WTC11 (cell line): ENCODE measurements at places on chromosomes 4 and X. TPM values are rescaled to one million over a fixed set of nuclear protein-coding genes. Genes with fewer than 3 reads are reported as not detected.

POLR2B gene
- 97.0 to 117 TPM (median 98.1 TPM) in 3 replicates for total RNA-seq

PRDM5 gene
- 31.3 to 47.0 TPM (median 32.5 TPM) in 3 replicates for total RNA-seq

EDA2R gene
- 9.1 to 11.9 TPM (median 9.3 TPM) in 3 replicates for total RNA-seq

MAP7D2 gene
- 0.57 to 0.80 TPM (median 0.73 TPM) in 3 replicates for total RNA-seq

TCEAL6 gene
- 0.62 to 1.1 TPM (median 0.81 TPM) in 3 replicates for total RNA-seq

PRRG3 gene
- total RNA-seq, result 5.1 to 9.8 TPM (median 7.1 TPM) in 3 replicates

DRD5 gene
- 0.07 TPM in 2 of 3 replicates, not detected in the other for total RNA-seq

DNA sequence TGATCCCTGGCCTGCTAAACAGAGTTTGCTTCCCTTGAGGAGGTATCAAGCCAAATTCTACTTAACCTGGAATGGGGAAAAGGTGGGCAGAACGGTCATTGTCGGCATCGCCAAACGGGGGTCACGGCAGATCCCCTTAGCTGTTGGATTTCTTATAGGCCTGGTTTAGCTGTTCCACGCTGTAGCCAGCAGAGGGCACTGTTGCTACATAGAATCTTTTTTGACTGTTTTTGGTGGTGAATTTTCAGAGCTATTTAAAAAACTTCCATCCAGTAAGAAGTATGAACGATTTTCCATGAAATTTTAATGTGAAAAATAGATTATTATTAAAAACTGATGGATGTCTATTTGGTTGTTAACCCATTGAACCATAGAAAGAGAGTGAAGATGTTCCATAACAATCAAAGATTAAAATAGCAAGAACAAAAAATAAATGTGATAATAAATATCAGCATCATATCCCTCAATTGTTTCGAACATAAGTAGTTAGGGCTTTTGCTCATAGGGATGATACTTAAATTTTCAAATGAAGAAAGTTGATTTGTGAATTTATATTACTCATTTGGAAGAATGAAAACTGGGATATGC lies 56.6 kb downstream of the LINC00632 start:
- peaks cover 27% of the 10 kb centered on the region for H3K27me3 ChIP-seq
- peaks cover 3% of the 10 kb centered on the region for H3K36me3 ChIP-seq
- H3K4me3 ChIP-seq, result peak overlapping the region; percentile 70
- peak; percentile 40 for DNase-seq
- H3K4me1 ChIP-seq, result peaks cover 16% of the 10 kb centered on the region

GRCh38 chr4:78764498-78764961 lies 11.6 kb upstream of the BMP2K start:
- no peak overlapping the region for H3K4me3 ChIP-seq
- H3K36me3 ChIP-seq, result no peaks in the 10 kb centered on the region
- DNase-seq, result no peak
- H3K27ac ChIP-seq, result no peak overlapping the region

DNA sequence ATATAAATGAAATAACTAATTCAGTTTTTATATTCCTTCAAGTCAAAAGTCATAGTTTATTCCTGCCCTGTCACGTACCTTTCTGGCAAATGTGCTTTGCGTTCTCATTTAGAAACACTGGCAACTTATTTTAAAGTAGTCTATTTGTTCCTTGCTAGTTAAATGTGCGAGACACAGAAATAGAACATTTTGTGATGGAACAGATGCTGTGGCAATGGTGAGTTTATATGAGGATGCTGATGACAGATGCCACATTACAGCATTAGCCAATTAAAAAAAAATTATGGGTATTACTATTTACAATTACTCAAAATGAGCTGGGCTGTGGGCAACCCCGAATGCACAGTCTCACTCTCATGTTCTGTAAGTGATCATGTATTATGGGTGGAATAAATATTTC lies 26.1 kb upstream of the EPHA5 start:
- DNase-seq, result no peak
- H3K4me3 ChIP-seq, result no peak overlapping the region
- H3K4me1 ChIP-seq, result peaks cover 5% of the 10 kb centered on the region; the same call in 1 of the 2 replicates
- H3K27me3 ChIP-seq, result no peaks in the 10 kb centered on the region
- H3K36me3 ChIP-seq, result no peaks in the 10 kb centered on the region

DNA sequence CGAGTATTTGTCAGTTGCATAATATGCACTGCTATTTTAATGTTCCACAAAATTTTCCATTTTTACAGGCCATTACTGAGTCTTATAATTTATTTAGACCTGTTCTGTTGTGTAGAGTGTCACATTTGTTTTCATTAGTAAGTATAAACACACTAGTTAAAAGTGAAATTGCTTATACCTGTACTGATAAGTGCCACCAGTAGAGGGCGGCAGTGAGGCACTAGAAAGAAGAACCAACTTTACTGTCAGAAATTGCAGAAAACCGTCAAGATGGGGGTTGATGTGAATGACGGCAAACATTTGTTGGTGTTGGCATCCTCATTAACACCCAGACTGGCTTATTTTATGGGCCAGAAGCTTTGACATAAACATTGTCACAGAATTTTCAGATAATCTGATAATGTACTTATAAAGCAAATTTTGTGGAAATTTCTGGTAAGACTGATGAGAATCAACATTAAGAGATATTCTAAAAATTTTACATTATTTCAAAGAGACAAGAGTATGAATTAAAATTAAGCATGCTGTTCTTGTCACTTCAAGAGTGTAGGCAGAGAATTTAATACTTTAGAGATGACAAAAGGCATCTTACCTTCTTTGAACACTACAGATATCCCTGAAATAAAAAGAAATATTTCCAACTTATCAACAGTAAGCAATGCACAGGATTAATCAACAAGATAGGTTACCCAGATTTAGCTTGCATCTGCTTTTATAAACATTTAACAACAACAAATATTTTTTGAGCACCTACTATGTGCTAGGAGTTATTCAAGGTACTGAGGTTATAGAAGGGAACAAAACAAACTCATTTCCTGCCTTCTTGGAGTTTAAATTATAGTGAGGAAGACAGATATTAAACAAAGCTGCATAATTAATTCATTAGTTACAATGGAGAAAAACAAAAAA lies 24.9 kb downstream of the ALPK1 start:
- H3K27ac ChIP-seq, result no peak overlapping the region
- H3K4me3 ChIP-seq, result no peak overlapping the region
- DNase-seq, result peak; percentile 72
- H3K36me3 ChIP-seq, result no peaks in the 10 kb centered on the region
- no peaks in the 10 kb centered on the region for H3K4me1 ChIP-seq

DNA sequence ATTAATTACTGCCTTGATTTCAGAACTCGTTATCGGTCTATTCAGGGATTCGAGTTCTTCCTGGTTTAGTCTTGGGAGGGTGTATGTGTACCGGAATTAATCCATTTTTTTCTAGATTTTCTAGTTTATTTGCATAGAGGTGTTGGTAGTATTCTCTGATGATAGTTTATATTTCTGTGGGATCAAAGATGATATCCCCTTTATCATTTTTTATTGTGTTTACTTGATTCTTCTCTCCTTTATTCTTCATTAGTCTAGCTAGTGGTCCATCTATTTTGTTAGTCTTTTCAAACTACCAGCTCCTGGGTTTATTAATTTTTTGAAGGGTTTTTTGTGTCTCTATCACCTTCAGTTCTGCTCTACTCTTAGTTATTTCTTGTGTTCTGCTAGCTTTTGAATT lies 32.1 kb downstream of the CDX4 start:
- no peak for DNase-seq
- H3K27me3 ChIP-seq, result no peaks in the 10 kb centered on the region; the same call in none of the 2 replicates
- H3K27ac ChIP-seq, result no peak overlapping the region
- no peak overlapping the region for H3K4me3 ChIP-seq
- H3K4me1 ChIP-seq, result 0 out of 2 replicates have a peak, but pooled peaks cover 4% of the 10 kb centered on the region

DNA sequence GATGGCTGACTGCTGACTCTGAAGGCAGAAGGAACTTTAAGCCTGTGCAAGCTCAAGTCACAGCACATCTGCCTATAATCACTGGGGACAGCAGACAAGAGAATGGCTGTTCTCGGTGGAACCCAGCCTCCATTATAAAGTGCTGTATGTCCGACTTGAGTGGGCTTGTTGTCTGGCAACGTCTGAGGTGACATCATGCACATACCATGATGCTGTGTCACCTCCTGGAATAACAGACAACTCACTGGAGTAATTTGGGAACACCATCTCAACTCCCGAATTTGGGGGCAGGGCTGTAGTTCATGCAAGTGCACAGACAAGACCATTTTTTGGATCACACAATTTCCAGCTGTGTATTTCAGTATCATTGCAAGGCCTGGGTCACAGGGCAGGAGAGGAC lies 59.8 kb upstream of the GPM6B start:
- no peak overlapping the region for H3K4me3 ChIP-seq
- H3K27me3 ChIP-seq, result no peaks in the 10 kb centered on the region
- no peaks in the 10 kb centered on the region for H3K36me3 ChIP-seq
- no peak overlapping the region for H3K27ac ChIP-seq
- peaks cover 50% of the 10 kb centered on the region for H3K4me1 ChIP-seq

DNA sequence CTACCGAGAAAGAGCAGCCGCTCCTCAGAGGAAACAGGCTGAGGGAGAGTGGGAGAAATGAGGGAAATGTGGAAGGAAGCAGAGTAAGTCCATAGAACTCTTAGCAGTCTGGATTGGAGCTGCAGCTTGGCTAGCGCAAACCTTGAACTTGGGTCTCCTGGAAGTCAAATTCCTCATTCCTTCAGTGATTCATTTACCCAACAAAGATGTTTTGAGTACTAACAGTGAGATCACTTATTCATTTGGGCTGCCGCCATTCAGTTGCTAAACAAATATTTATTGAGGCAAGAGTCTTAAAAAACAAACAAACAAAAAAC lies 51.5 kb downstream of the SEL1L3 start:
- peaks cover 51% of the 10 kb centered on the region for H3K4me1 ChIP-seq
- peaks cover 29% of the 10 kb centered on the region for H3K27me3 ChIP-seq
- DNase-seq, result no peak
- H3K36me3 ChIP-seq, result peaks cover 19% of the 10 kb centered on the region

- no peaks in the 10 kb centered on the region; the same call in 1 of the 2 replicates for H3K4me1 ChIP-seq
- H3K36me3 ChIP-seq, result no peaks in the 10 kb centered on the region
- no peaks in the 10 kb centered on the region; the same call in 1 of the 2 replicates for H3K27me3 ChIP-seq
- H3K27ac ChIP-seq, result no peak overlapping the region
- no peak for DNase-seq
- no peak overlapping the region for H3K4me3 ChIP-seq
These were observed 1254.4 kb upstream of the ADGRL3 start for GRCh38 chr4:59945716-59946115.
